Smooth muscle cell of the umbilical artery (primary cell): ENCODE measurements at places on chromosomes 6 and 20. TPM values are rescaled to one million over a fixed set of nuclear protein-coding genes. Genes with fewer than 3 reads are reported as not detected.

The KCNK16 gene
- total RNA-seq: not detected in 2 replicates

The HTR1E gene
- not detected in 2 replicates for total RNA-seq

The NKAPL gene
- 0.89 and 1.9 TPM in 2 replicates for total RNA-seq

The TCEA2 gene
- total RNA-seq: 27.2 and 35.3 TPM in 2 replicates

The OR2J3 gene
- not detected in 2 replicates for total RNA-seq

The UST gene
- total RNA-seq: 42.2 and 47.7 TPM in 2 replicates

The MMP24OS gene
- 17.5 and 21.5 TPM in 2 replicates for total RNA-seq

The LY86 gene
- not detected in 2 replicates for total RNA-seq

The SCRT2 gene
- not detected in 2 replicates for total RNA-seq

The SLC26A8 gene
- 0.05 TPM in 1 of 2 replicates, not detected in the other for total RNA-seq

The SMLR1 gene
- not detected in 2 replicates for total RNA-seq

The SNX21 gene
- 33.3 and 34.7 TPM in 2 replicates for total RNA-seq

The OVOL2 gene
- not detected in 2 replicates for total RNA-seq

The OPRL1 gene
- total RNA-seq: 3.0 TPM in 2 replicates
